Cardiac muscle cell (in vitro differentiated cells and primary cell): ENCODE measurements at places on chromosomes 6 and 20.
A peak's percentile ranks its signal among the peaks of the same experiment; 100 is the strongest.

GRCh38 chr20:1375515-1375914 is 17.3 kb downstream of the FKBP1A start:
- peak; percentile 75 for DNase-seq
- no peaks in the 10 kb centered on the region for H3K27me3 ChIP-seq
- H3K4me3 ChIP-seq: no peak overlapping the region
- H3K27ac ChIP-seq: peak overlapping the region; percentile 11
- H3K4me1 ChIP-seq: peaks cover 3% of the 10 kb centered on the region
- H3K36me3 ChIP-seq: peaks cover 10% of the 10 kb centered on the region

DNA sequence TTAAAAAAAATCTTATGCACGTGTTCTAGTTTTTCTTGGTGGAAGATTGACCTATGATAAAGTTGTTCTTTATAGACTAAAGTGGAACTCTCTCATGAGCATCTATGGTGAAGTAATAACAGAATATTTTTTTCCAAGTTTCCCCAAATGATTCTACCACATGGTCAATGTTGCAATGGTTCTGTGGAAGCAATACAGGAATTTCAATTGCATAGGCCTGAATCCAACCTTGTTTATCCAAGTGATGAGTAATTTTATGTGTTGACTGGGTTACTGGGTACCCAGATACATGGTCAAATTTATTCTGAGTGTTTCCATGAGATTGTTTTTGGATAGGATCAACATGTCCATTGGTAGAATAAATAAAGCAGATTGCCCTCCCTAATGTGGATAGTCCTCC is 581.5 kb downstream of the MMUT start:
- H3K4me1 ChIP-seq: no peaks in the 10 kb centered on the region
- H3K4me3 ChIP-seq: no peak overlapping the region
- no peak overlapping the region for H3K27ac ChIP-seq
- DNase-seq: no peak
- no peaks in the 10 kb centered on the region for H3K27me3 ChIP-seq

- no peaks in the 10 kb centered on the region for H3K4me1 ChIP-seq
- H3K27ac ChIP-seq: no peak overlapping the region
- H3K4me3 ChIP-seq: no peak overlapping the region
- no peak for DNase-seq
- H3K36me3 ChIP-seq: no peaks in the 10 kb centered on the region
- no peaks in the 10 kb centered on the region for H3K27me3 ChIP-seq
These were observed 31.2 kb downstream of the GPLD1 start for GRCh38 chr6:24458134-24458533.

DNA sequence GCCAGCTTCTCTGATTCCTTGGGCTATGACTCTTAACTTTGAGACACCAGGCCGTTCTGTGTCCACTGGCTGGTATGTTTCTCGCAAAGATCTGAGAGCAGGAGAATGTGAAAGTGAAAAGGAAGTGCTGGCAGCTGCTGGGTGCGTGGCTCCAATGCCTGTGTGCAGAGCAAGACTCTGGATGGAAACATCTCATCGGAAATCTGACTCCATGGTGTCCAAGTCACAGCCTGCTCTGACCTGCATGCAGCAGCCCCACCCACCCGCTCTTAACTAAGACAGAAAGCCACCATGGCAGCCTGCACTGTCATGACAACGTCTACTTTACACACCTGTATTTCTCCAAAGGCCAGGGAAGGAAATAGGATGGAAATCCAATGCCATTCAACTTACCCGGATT is 66.3 kb upstream of the MPC1 start:
- no peak overlapping the region for H3K4me3 ChIP-seq
- no peaks in the 10 kb centered on the region for H3K36me3 ChIP-seq
- H3K27me3 ChIP-seq: no peaks in the 10 kb centered on the region
- no peak overlapping the region for H3K27ac ChIP-seq
- no peak for DNase-seq
- H3K4me1 ChIP-seq: no peaks in the 10 kb centered on the region

- no peak overlapping the region for H3K4me3 ChIP-seq
- DNase-seq: no peak
- peaks cover 10% of the 10 kb centered on the region for H3K4me1 ChIP-seq
These were observed 177.0 kb upstream of the MMS22L start for GRCh38 chr6:97459986-97460385.

GRCh38 chr6:131784561-131784960 is 23.3 kb upstream of the ENPP1 start:
- no peak for DNase-seq
- no peaks in the 10 kb centered on the region for H3K36me3 ChIP-seq
- no peaks in the 10 kb centered on the region for H3K4me1 ChIP-seq
- no peak overlapping the region for H3K4me3 ChIP-seq

DNA sequence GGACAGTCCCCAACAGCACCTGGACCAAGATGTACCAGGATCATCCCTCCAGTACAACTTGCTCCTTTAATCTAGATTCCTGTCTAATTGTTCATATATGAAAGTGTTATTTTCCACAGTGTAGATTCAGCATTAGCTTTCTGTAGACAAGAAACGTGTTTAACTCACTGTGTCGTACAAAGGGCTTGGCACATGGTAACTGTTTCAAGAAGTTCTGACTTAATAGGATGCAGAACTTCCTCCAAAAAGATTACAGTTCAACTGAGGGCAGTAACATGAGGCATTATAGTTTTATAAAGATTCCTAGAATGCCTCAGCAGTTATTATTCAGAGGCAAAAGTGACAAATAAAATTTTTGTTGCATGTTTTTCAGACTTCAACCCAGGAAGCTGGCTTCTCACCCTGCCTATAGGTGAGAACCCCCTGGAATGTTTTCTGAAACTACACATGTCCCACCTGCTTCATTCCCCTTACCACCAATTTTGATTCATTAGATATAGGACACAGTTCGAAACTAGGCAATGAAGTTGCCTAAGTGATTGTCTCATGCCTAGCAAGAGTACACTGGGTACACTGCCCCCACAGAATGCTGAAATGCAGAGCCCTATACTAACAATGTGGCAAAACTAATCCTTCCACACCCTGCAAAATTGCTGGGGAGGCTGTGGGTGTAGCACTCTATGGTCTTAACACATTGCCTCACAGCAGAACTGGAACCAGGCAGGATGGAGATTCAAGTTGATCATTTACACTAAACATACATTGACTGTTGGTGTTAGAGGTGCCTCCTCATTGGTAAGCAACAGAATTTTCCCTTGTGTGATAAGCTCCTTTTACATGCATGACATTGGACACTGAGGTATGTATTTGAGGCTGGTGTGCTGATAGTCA is 22.6 kb upstream of the SH3BGRL2 start:
- no peaks in the 10 kb centered on the region for H3K36me3 ChIP-seq
- H3K4me3 ChIP-seq: no peak overlapping the region
- H3K4me1 ChIP-seq: peaks cover 3% of the 10 kb centered on the region
- H3K27ac ChIP-seq: no peak overlapping the region
- DNase-seq: no peak

- no peaks in the 10 kb centered on the region for H3K36me3 ChIP-seq
- DNase-seq: no peak
- H3K27ac ChIP-seq: no peak overlapping the region
- H3K27me3 ChIP-seq: no peaks in the 10 kb centered on the region
- H3K4me3 ChIP-seq: no peak overlapping the region
These were observed 94.2 kb downstream of the FOXC1 start for GRCh38 chr6:1703923-1704322.

- no peaks in the 10 kb centered on the region for H3K27me3 ChIP-seq
- no peaks in the 10 kb centered on the region for H3K4me1 ChIP-seq
- H3K4me3 ChIP-seq: no peak overlapping the region
These were observed 152.8 kb downstream of the SYCP2 start for GRCh38 chr20:59780494-59781185.

- no peak overlapping the region for H3K4me3 ChIP-seq
- H3K4me1 ChIP-seq: no peaks in the 10 kb centered on the region
- H3K27ac ChIP-seq: no peak overlapping the region
These were observed 401.0 kb downstream of the CDC5L start for GRCh38 chr6:44788387-44788981.

DNA sequence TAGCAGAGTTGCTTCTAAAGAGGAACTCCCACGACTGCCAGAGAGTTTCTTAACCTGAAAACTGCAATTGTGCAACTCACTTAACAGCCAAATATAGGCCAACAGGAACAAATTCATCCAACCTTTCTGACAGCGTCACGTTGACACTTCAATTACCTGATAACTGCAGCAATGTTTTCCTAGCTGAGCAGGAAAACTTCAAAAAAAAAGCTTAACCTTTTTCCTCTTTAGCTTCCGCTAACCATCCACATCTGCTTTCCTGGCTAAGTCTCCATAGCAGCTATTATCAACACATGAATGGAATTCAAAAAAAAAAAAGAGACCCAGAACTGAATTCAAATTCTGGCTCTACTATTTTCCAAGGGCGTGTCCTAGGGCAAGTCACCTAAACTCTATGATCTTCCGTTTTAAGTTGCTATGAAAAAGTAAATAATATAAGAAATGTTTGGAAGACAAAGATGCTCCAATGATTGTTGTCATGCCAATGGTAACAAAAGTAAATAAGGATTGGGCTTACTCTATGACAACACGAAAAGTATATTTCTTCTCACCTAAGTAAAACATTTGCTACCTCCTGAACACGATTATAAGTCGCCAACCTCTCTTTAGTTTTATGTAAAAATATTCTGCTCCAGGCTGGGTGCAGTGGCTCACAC is 524.6 kb upstream of the JARID2 start:
- no peaks in the 10 kb centered on the region for H3K36me3 ChIP-seq
- peak; percentile 76 for DNase-seq
- no peak overlapping the region for H3K4me3 ChIP-seq
- peak overlapping the region; percentile 89 for H3K27ac ChIP-seq

DNA sequence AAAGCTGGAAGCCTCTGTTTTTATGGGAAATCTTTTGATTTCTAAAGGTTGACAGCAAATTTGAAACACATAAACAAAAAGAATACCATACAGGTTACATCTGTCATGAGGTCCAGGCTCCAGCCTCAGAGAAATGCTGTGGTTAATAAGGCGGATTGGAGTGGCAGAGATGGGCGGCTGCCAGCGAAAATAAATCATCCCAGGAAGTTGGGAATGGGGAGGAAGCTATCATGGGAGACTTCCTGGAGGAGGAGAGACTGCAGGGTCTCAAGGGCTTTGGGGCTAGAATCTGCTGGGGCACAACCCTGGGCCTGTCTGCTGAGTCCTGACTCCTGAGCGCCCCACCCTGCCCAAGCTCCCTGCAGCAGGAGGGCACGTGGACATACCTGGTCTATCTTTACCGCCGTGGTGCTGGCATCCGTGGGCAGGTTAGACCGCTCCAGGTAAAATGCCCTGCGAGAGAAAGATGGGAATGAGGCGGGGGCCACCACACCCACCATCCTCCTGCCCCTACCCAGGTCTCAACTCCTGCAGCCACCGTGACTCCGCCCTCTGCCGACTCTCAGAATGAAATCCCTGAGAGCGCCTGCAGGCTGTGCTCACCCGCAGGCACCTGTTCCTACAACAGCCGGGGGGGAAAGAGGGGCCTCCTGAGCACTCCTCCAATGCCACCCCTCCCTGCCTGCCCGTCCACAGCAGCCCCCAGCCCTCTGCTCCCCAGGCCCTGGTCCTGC is 197.3 kb downstream of the PREX1 start:
- H3K27ac ChIP-seq: no peak overlapping the region
- no peaks in the 10 kb centered on the region for H3K36me3 ChIP-seq
- no peaks in the 10 kb centered on the region for H3K4me1 ChIP-seq
- H3K4me3 ChIP-seq: no peak overlapping the region

DNA sequence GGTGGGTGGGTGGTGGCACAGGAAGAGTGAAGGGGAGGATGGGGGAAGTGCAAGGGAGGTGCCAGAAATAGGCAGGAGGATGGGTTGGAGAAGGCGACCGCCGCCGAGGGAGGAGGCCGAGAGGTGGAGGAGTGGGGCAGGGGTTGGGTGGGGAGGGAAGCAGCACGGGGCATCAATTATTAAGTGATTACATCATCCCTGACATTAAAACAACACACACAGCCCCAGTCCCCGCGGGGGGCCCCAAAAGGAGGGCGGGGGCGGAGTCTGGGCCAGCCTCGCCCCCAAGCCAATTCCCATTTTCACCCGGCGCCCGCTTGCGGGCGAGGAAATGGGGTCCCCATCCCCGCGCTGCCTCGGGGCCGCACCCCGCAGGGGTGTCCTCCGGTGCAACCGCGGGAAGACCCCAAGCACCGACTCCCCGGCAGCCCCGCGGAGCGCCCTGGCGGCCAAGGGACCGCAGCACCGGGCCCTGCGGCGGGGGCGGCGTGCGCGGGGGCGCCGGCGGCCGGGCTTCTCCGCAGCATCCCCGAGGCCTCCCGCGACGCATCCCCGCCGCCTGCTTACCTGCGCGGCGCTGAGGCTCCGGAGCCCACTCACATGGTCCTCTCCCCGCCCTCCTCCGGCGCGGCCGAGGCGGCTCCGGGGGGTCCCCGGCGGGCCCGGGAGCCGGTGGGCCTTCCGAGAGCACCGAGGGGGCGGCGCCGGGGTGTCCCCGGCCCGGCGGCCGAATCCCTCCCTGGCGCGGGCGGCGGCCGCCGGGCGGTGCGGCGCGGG is 663 bp downstream of the FYN start:
- peak overlapping the region; percentile 96 for H3K4me3 ChIP-seq
- peaks cover 20% of the 10 kb centered on the region for H3K4me1 ChIP-seq
- H3K36me3 ChIP-seq: no peaks in the 10 kb centered on the region
- peak overlapping the region; percentile 5 for H3K27ac ChIP-seq
- peak; percentile 34 for DNase-seq

DNA sequence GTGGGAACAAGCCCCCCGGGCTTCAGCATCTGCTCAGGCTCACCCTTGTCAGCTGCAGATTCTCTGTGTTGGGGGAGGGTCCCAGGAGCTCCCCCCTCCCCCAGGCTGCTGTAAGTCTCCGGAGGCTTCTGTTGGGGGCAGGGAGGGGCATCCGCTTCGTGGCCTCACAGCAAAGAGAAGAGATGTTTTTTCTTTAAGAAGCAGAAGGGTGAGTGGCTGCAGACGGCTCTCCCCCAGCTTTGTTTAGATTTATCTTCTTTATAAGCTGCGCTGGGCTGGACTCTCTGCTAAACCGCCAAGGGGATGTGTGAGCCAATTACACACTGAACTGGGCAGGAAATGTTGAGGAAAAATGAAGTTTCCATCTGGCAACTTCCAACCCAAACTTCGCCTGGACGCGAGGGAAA is 48.7 kb upstream of the GATA5 start:
- H3K36me3 ChIP-seq: no peaks in the 10 kb centered on the region
- H3K27me3 ChIP-seq: no peaks in the 10 kb centered on the region
- peak overlapping the region; percentile 88 for H3K27ac ChIP-seq
- H3K4me3 ChIP-seq: no peak overlapping the region
- peak; percentile 36 for DNase-seq

DNA sequence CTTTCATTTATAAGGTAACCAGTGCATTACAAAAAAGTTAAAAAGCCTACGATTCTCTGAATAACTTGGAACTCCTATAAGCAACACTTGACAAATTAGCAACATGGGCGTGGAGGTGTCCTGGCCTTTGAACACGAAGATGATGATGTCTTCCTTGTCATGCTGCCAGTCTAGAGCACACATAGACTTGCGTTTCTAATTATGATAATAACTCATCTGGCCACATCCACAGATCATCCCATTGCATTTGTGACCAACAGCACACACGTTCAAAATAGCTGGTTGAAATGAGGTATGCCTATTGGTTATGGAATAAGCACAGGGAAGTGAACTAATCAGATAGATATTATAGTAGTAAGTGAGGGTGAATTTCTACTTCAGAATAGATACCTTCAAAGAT is 608.9 kb downstream of the PRKN start:
- H3K36me3 ChIP-seq: no peaks in the 10 kb centered on the region
- H3K27ac ChIP-seq: no peak overlapping the region
- no peaks in the 10 kb centered on the region for H3K4me1 ChIP-seq
- H3K27me3 ChIP-seq: no peaks in the 10 kb centered on the region
- no peak overlapping the region for H3K4me3 ChIP-seq

- no peaks in the 10 kb centered on the region for H3K4me1 ChIP-seq
- no peak overlapping the region for H3K4me3 ChIP-seq
- no peak for DNase-seq
- no peaks in the 10 kb centered on the region for H3K27me3 ChIP-seq
- H3K36me3 ChIP-seq: no peaks in the 10 kb centered on the region
These were observed 39.4 kb upstream of the MYB start for GRCh38 chr6:135141728-135142127.
